ENCODE measurements at places on chromosomes 2 and 18.

- no peak for DNase-seq
Observed at GRCh38 chr2:107281637-107282036, 395.7 kb upstream of the ST6GAL2 start.

- DNase-seq = no peak
Observed at GRCh38 chr2:143261986-143262385, 132.8 kb downstream of the ARHGAP15 start.

DNA sequence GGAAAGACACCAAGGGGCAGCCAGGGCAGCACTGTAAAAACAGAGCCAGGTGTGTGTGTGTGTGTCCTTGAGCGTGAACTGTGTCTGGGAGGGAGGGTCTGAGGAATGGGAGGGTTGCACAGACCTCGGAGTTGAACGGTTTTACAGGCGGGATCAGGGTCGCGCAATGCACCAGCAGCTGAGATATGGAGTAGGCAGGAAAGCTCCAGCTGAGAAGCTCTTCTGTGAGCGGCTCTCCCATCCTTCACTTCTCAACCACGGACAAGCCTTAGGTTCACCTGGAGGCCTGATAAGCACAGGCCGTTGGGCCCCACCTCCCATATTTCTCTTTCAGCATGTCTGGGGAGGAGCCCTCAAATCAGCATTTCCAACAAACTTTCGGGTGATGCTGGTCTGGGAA is 12.1 kb downstream of the SERTAD2 start:
- DNase-seq = no peak

DNA sequence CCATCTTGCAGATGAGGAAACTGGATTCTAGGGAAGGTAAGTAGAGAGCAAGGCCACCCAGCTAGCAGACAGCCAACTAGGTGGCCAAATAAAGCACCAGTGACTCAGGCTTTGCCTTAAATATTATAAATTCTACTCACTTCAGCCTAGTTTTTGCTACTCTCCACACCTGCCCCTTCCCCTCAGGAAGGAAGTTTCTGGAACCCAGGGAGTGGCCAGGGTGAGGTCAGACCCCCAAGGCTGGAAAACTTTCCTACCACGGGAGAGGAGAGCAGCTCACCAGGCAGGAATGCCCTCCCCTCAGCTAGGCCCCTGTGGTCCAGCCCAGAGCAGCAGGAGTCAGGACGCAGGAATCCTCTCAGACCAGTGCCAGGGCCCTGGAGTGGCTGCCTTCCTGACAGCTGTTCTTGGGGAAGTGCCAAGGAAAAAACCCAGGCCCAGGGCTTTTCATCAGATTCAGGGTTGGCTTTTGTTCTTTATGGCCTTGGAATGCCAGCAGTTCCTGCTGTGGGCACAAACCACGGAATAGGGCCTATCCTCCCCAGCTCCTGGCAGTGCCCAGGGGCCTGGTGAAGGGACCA is 5.1 kb upstream of the PAX8 start:
- no peak for DNase-seq

GRCh38 chr2:152523091-152523490 is 188.1 kb downstream of the FMNL2 start:
- no peak for DNase-seq

GRCh38 chr2:105308382-105309146 is 21.0 kb downstream of the TGFBRAP1 start:
- DNase-seq = no peak

- DNase-seq = no peak
Observed at GRCh38 chr2:169815849-169816248, 8.9 kb downstream of the METTL5 start.

DNA sequence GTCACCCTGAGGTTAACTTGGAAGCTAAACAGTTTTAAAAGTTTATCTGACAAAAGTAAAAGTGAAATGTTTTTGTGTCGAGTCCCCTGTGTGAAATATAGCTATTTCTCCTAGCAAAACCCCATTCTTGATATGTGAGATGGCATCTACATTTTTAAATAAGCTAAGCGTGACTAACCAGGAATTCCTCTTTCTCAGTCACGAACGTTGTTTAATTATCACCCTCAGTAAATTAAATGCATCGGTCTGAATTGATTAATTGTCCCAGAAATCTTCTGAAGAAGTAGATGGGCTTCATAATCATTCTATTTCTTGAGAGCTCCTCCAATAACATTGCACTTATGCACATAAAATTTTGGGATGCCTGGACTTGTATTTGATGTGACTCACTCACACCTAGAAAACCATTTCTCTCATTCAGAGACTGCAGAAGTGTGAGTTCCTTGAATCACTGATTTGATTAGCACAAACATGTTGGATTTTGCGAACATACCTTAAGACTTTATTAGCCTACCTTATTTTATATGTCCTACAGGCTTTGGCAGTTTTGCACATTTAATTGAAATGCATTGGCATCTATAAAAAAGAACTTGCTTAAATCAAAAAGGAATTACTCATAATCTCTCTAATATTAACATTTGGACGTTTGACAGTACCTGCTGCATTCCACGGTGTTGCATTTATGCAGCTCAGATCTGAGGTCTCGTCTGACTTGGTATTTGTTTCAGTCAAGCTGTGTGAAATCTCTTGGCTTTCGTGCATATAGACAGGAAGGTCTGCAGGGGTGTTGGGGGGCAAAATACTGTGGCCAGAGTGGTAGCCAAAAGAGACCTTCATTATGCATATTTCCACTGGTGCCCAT is 475.2 kb downstream of the EPHA4 start:
- DNase-seq = no peak

DNA sequence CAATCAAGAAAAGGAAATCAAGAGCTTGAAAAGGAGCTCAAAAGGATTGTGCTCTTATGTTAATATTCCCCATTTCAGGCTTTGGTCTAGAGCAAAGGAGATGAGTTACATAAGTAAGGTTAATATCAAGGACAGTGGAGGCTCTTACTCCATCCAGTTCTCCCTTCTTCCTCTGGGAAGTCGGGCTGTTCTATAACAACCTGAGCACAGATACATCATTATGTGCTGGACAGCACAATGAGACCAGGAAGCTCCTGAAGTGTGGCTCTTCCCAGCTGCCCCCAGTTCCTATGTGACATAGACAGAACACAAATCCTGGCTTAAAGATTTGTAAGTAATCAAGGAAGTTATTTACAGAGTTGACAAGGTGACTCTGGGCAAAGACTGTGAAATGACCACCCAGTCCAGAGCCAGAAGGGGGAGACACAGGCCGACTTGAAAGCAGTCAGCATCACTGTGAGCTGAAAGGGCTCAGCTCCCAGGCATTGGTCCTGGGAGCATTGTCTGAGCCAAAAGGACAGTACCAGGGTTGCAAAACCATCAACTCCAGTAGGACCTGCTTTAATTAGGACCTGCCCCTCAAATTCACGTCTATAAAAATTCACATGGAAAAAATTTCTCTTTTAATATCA is 917.6 kb upstream of the ACVR2A start:
- DNase-seq = no peak
